Immature natural killer cell (primary cell): ENCODE measurements at places on chromosomes 1 and 21. TPM values are rescaled to one million over a fixed set of nuclear protein-coding genes. Genes with fewer than 3 reads are reported as not detected.

The HSPB7 gene
- polyA plus RNA-seq: not detected

The SLFNL1 gene
- polyA plus RNA-seq: 0.11 TPM

DNA sequence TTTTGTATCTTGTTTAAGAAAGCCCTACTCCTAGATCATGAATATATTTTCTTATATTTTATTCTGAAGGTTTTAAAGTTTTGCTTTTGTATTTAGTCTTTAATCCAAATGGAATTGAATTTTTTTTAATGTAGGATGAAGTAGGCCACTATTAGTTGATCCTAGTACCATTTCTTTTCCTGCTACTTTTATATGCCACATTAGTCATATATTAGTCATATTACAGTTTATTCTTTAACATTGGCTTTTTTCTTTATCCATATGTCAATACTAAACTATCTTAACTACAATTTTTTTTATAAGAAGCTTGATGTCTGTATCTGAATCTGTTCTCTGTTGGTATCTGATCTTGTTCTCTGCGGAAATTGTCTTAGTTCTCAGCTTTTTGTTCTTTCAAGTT, 48.8 kb downstream of the MAN1A2 start:
- H3K36me3 ChIP-seq: peaks cover 34% of the 10 kb centered on the region
- H3K4me1 ChIP-seq: peaks cover 14% of the 10 kb centered on the region
- no peak overlapping the region for H3K4me3 ChIP-seq
- no peak overlapping the region for H3K27ac ChIP-seq
- no peak for DNase-seq

DNA sequence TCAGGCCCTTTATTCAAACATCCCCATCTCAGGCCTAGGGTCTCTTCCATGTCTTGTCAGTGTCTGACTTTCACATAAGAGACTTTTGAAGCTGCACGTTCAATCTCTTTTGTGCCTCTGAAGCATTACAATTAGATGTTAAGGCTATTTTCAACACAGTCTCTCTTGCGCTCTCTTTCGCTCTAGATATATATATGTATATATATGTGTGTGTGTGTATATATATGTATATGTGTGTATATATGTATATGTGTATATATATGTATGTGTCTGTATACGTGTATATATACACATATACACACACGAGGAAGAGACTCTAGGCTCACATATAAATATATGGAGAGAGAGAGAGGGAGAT, 162.5 kb upstream of the RNPC3 start:
- H3K4me3 ChIP-seq: no peak overlapping the region
- H3K27ac ChIP-seq: no peak overlapping the region
- H3K27me3 ChIP-seq: peaks cover 2% of the 10 kb centered on the region
- no peaks in the 10 kb centered on the region for H3K36me3 ChIP-seq
- no peaks in the 10 kb centered on the region for H3K4me1 ChIP-seq
- no peak for DNase-seq

DNA sequence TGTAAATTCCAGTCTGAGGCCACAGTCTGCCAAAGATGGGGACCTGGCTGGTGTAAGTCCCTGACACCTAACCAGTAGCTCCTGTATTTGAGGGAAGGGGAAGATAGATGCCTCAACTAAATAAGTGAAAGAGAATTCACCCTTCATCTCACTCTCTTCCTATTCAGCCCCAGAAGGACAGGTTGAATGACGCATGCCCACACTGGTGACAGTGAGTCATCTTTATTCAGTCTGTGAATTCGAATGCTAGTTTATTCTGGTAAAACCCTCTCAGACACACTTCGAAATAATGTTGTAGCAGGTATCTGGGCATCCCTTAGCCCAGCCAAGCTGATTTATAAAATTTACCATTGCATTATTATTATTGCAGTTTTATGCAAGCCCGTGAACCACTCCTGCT, 617.0 kb upstream of the PRMT6 start:
- no peak overlapping the region for H3K27ac ChIP-seq
- H3K4me1 ChIP-seq: no peaks in the 10 kb centered on the region
- no peaks in the 10 kb centered on the region for H3K27me3 ChIP-seq
- no peaks in the 10 kb centered on the region for H3K36me3 ChIP-seq
- no peak for DNase-seq

DNA sequence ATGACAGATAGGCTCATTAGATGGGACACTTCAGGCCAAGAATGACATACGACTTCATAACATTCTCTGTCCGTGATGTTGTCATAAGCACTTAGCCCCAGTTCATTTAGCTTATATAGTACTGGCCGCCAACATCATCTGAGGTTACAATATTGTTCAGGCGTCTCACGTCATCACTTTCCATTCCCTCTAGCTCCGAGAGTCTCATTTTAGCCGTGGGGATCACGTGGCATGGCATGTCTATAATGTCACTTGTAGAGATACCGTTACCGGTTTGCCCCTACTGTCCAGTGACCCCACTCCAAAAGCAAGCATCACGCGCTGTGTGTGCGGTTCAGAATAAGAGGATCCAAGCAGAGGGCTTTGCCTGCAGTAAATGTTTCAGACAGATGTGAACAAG, 34.6 kb upstream of the HEATR1 start:
- no peaks in the 10 kb centered on the region for H3K36me3 ChIP-seq
- DNase-seq: no peak
- no peaks in the 10 kb centered on the region for H3K4me1 ChIP-seq
- no peak overlapping the region for H3K27ac ChIP-seq
- H3K4me3 ChIP-seq: no peak overlapping the region
- H3K27me3 ChIP-seq: peaks cover 1% of the 10 kb centered on the region
